ENCODE measurements at places on chromosomes 7 and 10.

DNA sequence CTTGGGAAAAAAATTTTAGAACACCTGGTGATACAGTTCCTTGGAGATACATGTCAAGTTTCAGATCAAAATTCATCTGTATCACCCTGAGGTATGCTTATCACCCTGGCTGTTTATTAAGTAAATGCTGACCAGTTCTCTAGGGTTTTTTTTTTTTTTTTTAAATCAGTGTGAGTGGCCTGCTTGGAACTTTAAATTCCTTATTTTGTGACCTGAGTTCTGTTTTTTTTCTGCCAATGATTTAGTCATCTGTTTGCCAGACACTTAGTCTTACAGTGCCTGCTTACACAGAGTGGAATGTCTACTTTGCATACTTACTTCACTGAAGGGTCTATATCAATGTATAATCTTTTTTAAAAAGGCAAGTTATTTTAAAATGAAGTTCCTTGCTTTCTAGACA, 1.8 kb downstream of the TSPAN13 start:
- DNase-seq: no peak

GRCh38 chr7:110801502-110801901, 289.4 kb upstream of the LRRN3 start:
- no peak for DNase-seq

DNA sequence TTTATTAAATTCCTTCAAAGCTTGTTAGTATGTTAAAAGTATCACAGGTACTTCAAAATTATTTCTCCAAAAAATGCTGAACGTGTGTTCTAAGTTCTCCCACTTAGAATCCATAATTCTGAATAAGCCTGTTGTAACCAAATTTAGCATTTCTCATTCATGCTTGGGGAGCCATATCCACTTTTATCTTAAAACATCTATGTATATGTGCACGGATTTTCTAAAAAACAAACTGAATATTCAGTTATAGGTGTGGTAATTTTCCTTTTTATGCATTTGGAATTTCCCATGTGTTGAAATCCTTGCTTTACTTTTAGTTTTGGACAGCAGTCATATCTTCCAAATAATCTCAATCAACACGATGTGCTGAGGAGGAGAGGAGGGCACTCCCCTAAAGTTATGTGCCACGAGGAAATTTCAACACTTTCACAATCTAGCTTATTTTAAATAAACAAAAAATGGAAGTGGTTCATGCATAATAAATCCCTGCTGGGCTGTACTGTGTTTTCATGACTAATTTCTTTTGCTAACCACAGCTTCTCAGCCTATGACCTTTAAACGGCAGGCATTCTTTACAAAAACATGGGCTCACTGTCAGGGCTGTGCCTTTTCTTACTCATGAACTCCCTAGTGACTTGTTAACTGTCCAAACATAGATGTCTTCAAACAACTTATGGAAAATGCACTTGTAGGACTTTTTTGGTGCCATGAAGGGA, 380.3 kb upstream of the SEMA3C start:
- no peak for DNase-seq

- DNase-seq: no peak
These were observed 91.4 kb upstream of the PHYHIPL start for GRCh38 chr10:59085054-59085453.

DNA sequence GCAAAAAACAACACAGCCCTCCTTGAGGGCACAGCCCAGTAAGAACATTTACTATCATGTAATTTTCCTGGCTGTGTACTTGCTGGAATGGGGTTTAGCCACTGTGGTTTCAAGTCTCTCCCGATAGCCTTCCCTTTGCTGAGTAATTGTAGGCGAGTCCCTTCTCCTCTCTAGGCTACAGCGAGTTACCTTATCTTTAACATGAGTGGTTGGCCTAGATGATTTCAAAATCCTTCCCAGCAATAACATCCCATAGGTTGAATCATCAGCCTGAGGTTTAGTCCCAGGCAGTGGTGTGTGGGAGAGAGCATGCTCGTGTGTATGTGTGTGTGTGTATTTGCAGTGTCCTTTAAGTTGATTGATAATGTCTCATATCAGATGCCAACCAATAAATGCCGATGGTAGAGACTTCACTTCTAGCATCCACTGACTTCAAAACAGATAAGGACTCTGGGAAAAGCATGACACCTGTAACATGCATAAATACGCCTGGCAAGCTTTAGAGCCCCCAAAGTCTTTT, 142.9 kb upstream of the ZMIZ1 start:
- no peak for DNase-seq

- no peak for DNase-seq
These were observed 150.5 kb downstream of the CRPPA start for GRCh38 chr7:16270844-16271243.

DNA sequence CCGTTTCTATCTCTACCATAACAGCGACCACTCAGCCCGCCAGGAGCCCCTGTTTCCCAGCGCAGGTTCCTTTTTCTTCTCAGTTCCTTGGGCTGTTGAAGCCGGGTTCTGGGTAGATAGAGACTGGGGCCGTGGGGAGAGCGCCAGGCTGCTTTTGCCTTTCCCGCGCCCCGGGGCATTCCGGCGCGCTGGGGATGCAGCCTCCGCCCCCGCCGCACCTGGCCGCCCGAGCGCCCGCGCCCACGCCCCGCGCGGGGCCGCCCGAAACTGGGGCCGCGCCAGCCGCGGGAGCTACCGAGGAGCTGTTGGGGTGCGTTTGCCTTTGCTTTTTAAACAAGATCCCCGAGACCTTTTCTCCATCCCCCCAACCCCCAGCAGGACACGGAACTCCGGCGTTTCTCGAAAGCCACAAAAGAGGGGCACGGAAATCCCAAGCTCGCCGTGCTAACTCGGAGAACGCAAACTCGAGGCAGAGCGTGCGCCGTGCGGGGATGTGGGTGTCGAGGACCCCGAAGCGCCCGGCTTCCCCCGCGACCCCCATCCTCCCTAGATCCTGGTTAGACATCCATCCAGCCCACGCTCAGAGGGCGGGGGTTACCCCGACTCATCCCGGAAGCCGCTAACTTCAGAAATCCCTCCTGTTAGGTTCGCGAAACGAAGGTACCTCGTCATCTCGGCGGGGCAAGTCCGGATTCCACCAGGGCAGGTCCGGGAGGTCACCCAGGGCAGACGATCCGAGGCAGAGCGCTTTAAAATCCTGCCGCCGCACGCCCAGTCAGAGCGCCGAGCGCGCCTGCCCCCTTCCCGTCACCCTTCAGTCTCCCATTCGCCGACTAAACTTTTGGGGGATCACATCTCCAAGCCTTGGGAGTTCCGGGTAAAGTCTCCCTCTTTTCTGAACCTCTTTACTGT, 1.0 kb downstream of the GRM8 start:
- DNase-seq: no peak

GRCh38 chr7:139861803-139862202, 32.7 kb downstream of the TBXAS1 start:
- no peak for DNase-seq

DNA sequence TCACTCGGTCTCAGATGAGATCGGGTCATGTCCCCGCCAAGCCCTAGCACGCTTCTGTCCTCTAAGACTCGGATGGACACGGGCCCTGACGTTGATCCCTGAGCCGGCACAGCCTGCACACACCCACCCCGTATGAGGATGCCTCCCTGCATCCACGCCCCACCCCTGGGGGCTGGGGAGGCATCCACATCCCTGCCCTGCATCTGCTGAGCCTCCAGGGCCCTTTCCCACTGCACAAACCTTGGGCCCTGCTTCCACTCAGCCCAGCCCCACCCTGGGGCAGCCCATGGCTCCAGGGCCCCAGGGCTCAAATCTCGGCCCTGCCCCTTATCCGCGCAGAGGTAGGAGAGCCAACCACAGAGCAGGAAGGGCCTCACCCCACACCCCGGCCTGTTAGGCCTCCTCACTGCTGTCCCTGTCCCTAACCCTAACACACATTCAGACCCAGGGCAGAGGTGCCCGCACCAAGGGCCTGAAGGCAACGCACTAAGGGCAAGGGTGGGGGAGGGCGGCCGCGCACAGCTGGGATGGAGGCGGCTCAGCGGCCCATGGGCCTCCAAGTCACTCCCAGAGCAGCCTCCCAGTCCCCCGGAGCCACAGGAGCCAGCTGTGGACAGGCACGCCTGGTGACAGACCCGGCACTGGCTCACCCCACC, 9.5 kb upstream of the MICALL2 start:
- no peak for DNase-seq

DNA sequence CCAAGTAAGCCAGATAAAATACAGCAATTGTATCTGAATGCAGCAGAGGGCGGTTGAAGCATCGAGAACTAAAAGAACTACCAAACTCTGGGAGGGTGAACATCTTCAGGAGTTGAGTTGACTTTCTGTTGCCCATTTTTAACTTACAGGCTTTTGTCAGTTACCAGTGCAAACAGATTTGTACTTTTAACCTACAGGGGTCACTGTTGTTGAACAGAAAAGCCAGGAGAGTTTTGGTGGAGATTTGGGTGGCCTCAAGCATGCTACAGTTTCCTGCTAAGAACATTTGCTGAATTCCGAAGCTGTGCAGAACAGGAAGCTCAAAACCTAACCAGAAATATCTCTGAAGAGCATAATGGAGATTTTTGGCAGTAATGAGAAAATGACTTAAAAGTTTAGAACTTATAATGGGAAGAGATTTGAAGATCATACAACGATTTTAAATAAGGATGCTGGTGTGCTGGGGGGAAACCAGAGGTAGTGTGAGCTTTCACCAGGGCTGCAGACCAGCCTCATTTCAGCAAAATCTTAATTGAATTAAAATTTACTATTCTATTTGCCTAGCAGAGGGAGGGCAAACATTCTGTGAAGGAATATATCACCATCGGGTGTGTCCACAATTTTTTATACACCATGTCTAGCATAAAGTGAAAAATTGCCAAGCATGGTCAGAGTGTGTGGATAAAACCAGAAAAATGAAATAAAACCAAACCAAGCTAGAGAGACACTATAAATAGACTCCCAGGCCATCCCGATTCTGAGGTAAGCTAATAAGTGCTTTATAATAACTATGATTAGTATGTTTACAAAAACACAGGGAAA, 208.6 kb upstream of the CCDC6 start:
- no peak for DNase-seq

- DNase-seq: peak; percentile 96
These were observed at the start of gene VGF for GRCh38 chr7:101165075-101165957. Gene VGF, minus strand, starts transcription at chr7:101165569. Its CDS starts 726 bp downstream, at chr7:101164843.

DNA sequence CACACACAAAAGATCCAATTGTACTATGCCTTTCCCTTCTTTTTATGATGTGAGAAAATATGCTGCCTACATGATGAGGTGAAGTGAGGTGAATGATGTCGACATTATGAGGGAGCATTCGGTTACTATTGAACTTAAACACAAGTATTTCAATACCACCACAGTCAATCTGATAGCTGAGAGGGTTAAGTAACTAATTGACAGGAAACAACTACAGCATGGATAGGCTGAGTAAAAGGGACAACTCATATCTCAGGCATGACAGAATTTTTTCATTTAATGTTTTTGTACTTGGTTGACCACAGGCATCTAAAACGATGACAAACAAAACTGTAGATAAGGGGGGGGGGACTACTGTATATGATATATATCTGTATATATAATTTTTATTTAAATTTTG, 488.9 kb downstream of the SH2D4B start:
- DNase-seq: no peak

DNA sequence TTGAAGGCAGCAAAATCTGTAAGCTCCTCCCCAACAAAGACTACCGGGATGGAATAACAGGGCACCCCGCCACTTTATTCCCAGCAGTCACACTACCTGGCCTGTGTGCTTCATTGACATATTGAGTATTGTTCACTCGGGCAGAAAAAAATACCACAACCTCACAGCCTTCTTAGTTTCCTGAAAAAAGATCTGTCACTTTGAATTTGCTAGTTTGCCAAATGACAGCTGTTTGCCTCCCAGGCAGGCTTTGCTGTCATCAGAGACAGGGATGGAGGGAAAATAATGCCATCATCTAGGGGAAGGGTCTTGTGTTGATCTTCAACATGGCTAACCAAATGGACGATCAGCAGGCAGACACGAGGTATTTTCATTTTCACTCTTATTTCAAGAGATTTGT, 26.9 kb downstream of the BMPER start:
- no peak for DNase-seq

GRCh38 chr7:5528815-5529442, 105.3 kb upstream of the TNRC18 start:
- DNase-seq: no peak

DNA sequence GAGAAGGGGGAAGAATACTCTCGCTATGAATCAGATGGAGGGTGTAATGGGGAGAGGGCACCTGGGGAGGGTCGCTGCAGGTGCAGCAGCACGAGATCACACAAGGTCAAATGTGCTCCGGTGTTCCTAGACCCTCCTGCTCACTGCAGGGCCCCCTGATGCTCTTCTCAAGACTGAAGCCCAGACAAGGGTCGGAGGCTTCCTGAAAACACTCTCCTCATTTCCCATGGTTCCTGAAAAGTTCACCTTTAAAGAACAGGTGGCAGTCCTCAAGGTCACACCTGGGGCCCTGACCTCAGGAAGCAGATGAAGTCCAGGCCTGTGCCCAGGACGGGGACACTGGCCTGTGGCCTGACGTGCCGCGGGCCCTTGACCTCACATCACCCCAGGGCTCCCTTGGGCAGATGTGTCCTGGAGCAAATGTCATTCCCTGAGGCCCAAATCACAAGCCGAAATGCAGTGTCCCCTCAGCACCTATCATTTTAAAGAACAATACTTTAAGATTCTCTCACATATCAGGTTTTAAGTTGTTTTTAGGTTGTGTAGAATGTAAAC, 289.8 kb downstream of the GLRX3 start:
- DNase-seq: no peak

GRCh38 chr10:33704214-33704830, 369.9 kb upstream of the NRP1 start:
- no peak for DNase-seq

DNA sequence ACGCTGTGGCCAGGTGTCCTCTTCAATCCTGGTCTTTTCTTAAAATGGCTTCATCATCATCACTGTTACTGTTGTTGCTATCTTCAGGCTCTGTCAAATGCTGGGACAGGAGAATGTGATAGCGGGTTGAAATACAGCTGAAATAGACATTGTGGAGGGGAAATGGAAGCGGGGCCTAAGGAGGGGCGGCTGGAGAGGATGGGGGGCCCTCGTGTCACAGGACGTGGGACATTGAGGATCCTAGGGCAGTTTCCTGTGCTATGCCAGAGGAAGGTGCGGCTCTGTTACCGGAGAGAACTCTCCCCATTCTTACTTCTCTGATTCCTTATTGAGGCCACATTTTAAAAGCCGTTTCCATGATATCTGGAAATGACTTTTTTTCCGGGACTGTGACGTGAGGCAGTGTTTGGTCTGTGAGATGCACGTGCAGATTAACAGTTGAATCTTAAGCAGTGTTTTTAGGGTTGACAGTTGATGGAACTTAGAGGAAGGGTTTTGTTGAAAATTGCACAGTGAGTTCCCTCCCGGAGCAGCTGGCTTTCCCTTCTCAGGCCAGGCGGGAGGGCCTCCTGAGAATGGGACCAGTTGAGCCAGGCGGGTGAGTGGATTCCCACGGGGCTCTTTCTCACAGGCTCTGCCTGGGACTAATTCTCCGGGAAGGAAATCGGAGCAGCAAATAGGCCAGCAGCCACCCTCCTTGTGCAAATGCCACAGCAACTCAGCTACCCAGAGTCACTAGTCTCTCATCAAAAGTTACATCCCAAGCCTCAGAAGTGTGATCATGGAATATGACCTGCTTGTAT, 125.2 kb downstream of the TACC2 start:
- no peak for DNase-seq

GRCh38 chr7:30681815-30682211, 443 bp downstream of the CRHR2 start:
- DNase-seq: peak; percentile 61

- DNase-seq: no peak
These were observed 1.1 kb upstream of the TNS3 start for GRCh38 chr7:47582764-47583738.

- DNase-seq: no peak
These were observed 85.2 kb upstream of the PIK3CG start for GRCh38 chr7:106779877-106780276.

GRCh38 chr10:128084991-128085390, 41.2 kb downstream of the MKI67 start:
- no peak for DNase-seq

GRCh38 chr10:46285966-46286620, 704 bp upstream of the ANTXRL start:
- DNase-seq: no peak

Data from lower lobe of right lung (tissue), 2 donors.